ENCODE measurements at places on chromosomes 4 and X.
A peak's percentile ranks its signal among the peaks of the same experiment; 100 is the strongest.

DNA sequence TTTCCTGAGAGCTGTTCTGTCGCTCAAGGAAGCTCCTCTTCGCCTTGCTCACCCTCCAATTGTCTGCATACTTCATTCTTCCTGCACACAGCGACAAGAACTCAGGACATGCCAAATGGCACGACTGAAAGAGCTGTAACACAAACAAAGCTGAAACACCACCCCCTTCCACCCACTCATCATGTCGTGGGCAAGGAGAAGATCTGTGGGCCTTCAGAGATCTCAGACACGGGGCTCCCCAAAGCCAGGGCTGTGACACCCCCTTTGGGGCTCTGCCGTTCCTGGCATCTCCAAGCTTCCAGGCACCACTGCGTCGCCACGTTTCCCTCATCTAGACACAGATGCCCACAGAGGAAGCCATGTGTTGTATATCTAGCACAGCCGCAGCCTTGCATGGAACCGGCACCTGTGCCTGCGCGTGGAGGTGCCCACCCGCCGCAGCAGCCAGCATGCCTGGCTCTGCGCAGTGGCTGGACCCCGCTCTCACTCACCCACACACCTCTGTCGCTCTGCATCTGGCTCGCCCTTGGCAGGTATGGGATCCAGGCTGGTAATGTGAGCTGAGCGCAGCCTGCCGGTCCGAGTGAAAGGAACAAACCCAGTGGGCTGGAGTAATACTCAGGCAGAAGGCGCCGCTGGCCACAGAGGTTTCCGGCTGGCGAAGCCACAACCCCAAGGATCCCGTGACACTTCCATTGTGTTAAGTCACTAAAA lies 676.4 kb upstream of the INTU start:
- DNase-seq = no peak

GRCh38 chr4:96305030-96305429 lies 465.1 kb downstream of the PDHA2 start:
- DNase-seq = no peak

DNA sequence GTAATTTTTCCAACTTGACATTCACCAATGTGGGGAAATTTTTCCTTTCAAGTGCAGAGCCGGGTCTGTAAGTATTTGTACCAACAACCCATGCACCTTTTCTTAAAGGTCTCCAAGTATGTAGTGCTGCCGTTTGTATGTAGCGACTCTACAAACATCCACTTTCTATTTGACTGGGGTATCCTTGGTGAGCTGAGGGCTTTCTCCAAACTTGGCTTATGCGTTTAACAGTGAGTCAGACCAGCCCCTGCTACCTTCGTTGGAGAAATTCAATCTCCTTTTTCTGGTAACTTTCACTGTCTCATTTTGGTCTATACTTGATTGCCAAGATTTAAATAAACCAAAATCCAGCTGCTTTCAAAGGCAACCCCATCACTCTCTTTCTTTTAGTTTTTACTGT lies 34.9 kb downstream of the MGST2 start:
- no peak for DNase-seq

- no peak for DNase-seq
These were observed 95.4 kb downstream of the PTTG2 start for GRCh38 chr4:38055566-38055965.

- no peak for DNase-seq
These were observed 233.8 kb downstream of the FRMPD4 start for GRCh38 chrX:12372111-12372510.

GRCh38 chr4:76053730-76054129 lies 17.9 kb upstream of the CXCL11 start:
- no peak for DNase-seq

GRCh38 chr4:152734699-152735050 lies 44.9 kb downstream of the TIGD4 start:
- DNase-seq = no peak

GRCh38 chrX:70013466-70014381 lies 36.0 kb downstream of the AWAT2 start:
- peak; percentile 20 for DNase-seq

GRCh38 chrX:38999967-39000745 lies 198.9 kb downstream of the MID1IP1 start:
- no peak for DNase-seq

GRCh38 chrX:135489542-135489941 lies 30.9 kb upstream of the INTS6L start:
- no peak for DNase-seq

GRCh38 chr4:37758226-37758625 lies 68.3 kb upstream of the PGM2 start:
- DNase-seq = peak; percentile 69

DNA sequence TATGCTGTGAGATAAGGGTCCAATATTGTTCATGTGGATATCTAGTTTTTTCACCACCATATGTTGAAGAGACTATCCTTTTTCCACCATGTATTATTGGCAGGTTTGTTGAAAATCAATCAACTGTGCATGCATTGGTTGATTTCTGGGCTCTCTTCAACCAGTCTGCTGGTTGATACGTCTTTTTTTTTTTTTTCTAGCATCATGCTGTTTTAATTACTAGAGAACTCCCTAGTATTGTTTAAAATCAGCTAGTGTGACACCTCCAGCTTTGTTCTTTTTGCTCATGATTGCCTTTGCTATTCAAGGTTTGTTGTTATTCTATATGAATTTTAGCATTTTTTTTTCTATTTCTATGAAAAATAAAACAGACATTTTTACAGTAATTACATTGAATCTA lies 123.9 kb downstream of the SLC7A11 start:
- DNase-seq = no peak

- DNase-seq = no peak
These were observed 57.5 kb downstream of the DCX start for GRCh38 chrX:111354496-111354895.

GRCh38 chrX:53440101-53440500 lies 5.9 kb upstream of the HSD17B10 start:
- DNase-seq = no peak

GRCh38 chrX:74318672-74319071 lies 14.7 kb downstream of the ZCCHC13 start:
- DNase-seq = no peak

GRCh38 chr4:2256781-2257191 lies 5.1 kb downstream of the MXD4 start:
- no peak for DNase-seq

DNA sequence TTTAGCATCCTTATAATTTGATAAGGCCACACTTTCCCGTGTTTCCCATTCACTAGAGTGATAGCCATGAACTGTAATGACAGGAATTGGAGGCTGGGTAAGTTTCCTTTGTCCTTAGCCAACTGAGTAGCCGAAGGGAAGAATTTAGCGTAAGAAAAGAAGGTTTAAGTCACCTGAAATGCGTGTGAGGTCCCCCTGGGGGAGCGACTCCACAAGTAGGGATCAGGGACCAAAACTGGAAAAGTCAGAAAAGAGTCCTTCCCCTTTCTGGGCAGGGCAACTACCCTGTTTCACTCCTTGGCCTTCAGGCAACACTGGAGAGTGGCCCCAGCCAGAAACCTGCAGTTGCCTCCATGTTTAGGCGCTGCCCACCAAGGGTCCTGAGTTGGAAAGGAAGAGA lies 81.6 kb upstream of the MED14 start:
- DNase-seq = no peak

- DNase-seq = no peak
These were observed 337.8 kb upstream of the NOCT start for GRCh38 chr4:138677748-138678147.

DNA sequence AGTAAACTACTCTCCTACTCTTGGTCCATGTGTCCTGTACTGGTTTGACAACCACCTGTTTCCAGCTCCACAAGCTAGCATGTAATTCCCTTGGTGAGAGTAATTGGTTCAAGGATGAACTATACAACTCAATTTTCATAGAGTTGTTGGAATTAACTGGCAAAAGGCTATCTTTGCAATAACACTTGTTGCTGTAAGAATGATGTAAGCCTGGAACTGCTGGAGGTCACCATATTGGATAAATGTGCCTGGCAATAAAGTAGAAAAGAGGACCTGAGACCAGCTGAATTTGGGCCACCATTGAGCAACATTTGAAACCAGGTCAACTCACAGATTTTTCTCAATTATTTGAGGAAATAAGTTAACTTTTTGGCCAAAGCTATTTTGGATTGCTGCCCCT lies 175.5 kb downstream of the CAMK2D start:
- no peak for DNase-seq

GRCh38 chr4:82957045-82957444 lies 53.6 kb downstream of the LIN54 start:
- no peak for DNase-seq

GRCh38 chr4:156992943-156993342 lies 21.3 kb upstream of the PDGFC start:
- DNase-seq = no peak

DNA sequence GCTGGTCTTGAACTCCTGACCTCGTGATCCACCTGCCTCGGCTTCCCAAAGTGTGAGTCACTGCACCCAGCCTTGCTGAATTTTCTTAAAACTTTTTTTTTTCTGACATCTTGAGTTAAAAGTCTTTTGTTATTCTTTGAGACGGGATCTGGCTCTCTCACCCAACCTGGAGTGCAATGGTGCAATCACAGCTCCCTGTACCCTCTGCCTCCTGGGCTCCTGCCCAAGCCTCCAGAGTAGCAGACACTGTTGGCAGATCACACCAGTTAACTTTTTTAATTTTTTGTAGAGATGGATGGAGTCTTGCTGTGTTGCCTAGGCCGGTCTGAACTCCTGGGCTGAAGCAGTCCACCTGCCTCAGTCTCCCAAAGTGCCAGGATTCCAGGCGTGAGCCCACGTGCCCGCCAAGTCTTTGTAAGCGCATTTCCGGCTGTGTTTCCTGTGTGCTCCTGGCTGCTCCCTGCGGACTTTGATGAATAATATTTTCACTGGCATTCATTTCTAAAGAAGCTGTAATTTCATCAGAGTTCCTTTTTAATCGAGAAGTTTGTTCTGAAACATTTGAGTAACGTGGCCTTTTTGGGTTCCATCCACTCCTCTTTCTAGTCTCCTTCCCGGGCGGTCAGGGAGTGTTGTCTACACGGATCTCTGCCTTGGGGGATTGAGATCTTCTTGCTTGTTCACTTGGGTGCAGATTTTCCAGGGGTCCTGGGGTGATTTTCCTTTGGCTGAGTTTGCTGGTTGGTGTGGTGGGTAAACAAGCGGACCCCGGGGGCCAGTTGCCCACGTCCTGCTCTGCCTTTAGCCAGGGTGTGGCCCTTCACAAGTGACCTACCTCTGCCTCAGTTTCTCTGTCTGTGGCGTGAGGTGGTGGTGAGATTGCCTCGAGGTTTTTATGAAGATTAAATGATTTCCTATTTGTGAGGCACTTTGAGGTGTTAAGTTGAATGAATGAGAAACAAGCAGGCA lies 44.4 kb downstream of the PCGF3 start:
- DNase-seq = no peak

DNA sequence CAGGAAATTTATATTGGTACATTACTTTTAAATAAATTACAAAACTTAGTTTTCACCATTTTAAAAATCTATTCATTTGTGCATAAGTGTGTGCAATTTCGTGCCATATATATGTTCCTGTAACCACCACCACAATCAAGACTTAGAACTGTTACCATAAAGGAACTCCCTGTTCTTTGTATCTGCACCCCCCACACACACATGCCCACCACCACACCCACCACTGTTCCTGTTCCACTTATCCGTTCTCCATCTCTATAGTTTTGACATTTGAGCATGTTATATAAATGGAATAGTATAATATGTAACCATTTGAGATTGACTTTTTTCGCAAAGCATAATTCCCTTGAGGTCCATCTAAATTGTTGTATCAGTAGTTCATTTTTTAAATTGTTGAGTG lies 73.7 kb downstream of the TAF1 start:
- DNase-seq = no peak

GRCh38 chr4:185470501-185471195 lies 885 bp downstream of the CCDC110 start:
- DNase-seq = peak; percentile 64

- no peak for DNase-seq
These were observed 93.1 kb downstream of the SLC16A2 start for GRCh38 chrX:74514384-74514783.

DNA sequence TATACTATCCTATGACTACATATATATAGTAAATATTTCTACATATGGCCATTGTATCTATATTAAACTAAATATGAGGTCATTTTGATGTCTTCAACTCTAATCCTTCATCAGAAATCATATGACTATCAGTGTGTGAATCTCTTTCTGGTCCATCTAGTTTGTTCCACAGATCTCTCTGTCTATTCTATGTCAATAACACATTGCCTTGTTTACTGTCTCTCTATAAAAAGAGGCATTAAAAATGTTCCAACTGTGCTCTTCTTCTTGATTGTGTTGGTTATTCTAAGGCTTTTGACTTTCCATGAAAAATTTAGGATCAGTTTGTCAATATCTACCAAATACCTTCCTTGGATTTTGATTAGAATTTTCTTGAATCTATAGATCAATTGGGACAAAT lies 338.3 kb upstream of the FSTL5 start:
- no peak for DNase-seq

- DNase-seq = no peak
These were observed 462.6 kb upstream of the GALNT7 start for GRCh38 chr4:172706000-172706399.
